ENCODE measurements at places on chromosomes 11 and 22.

DNA sequence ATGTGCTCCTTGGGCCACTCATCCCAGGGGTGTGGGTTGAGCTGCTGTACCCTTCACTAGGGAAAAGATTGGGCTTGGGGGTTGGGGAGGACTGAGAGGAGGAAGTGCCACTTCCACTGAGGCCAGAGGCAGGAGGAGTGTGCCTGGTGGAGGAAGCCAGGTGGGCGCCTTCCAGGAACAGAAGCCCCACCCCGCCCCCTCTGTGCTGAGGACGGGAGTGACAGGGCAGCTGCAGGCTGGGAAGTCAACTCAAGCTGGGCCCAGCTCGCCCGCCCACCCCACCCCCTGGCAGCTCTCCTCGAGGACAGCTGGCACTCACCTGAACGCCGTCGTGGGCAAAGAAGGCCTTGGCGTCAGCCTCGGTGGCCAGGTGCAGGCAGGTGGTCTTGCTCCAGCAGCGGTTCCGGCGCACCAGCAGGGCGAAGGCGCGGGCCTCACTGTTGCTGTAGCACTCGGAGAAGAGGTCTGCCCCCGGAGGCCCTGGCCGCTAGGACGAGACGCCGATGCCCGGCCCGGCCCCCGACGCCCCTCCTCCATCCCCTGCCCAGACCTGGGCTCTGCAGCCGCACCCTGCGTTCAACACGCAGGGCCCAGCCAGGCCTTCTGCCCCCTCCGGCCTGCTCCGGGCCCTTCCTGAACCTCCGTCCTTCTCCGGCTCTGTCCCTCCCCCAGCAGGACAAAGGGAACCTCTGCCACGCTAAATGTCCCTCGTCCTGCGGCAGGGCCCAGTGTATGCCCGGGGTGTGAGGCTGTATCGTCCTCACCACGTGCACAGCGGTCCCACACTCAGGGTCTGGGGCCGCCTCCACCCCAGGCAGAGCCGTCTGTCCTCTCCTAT is 13.4 kb downstream of the TSSC4 start:
- DNase-seq = no peak

DNA sequence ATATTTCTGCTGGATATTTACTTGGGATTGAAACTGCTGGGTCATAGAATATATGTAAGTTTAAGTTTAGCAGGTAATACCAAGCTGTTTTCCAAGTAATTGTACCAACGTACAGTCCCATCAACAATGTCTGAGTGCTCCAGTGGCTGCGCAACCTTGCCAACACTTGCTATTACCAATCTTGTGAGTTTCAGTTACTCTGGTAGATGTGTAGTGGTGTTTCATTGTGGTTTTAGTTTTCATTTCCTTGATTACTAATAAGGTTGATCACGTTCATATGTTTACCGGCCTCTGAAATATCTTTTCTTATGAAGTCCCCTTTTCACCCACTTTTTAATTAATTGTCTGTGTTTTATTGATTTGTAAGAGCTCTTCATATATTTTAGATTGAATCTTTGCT is 370.6 kb upstream of the CADM1 start:
- DNase-seq = no peak

DNA sequence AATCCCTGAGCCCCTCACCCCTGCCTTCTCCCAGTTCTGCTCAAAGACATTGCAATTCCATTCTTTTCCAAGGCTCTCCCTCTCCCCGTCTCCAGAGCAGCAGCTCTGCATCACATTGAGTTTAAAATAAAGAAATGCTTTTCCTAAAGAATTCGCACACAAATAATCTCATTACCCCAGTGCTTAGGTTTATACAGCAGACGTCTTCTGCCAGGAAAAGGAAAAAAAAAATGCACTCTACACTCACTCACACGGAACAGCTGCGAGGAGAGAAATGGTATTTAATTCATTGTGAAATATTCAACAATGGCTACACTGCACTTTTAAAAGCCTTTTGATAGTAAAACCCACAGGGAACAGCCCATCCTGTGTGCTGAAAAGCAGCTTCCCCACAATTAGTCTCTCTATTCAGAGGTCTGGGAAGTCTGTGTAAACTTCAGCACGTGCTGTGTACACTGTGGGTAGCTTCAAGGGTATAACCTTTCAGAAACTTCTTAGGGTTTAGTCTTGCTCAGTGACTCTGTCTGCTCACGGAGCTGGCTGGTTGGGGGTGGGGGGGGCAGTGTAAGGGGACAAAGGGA is 42.8 kb downstream of the ETS1 start:
- DNase-seq = no peak

DNA sequence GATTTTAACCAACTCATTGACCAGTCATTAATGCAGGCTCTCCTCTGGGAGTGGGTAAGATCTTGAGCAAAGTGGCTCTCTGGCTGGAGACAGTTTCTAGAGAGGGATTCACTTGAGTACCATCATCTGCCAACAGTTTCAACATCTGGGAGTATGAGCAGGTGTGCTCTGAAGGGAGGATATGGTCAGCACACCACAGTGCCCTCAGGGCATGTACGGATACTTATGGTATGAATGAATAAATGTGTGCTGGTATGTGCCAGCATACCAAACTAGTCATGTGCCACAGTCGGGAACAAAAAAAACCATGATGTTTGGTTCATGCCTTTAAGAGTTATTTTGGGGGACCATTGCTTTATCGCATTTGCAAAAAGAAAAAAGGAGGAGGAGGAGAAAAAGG is 1197.5 kb upstream of the TENM4 start:
- DNase-seq = peak; percentile 91

DNA sequence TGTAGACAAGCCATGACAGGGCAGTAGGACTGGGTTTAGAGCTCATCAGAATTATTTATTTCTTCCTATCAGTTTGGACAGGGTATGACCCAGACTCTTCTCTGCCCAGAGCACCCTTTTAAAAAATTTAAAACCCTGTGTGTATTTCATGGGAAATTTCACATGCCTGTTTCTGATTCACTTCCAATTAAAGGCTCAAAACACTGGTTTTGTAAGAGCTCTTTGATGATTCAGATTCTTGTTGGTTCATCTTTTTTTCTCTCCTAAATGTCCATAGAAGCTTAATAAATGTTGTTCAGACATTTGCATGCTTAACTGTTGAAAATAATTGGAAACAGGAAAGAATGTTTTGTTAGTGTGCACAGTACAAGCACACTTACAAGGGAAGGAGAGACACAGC is 13.8 kb downstream of the FLI1 start:
- peak; percentile 31 for DNase-seq

DNA sequence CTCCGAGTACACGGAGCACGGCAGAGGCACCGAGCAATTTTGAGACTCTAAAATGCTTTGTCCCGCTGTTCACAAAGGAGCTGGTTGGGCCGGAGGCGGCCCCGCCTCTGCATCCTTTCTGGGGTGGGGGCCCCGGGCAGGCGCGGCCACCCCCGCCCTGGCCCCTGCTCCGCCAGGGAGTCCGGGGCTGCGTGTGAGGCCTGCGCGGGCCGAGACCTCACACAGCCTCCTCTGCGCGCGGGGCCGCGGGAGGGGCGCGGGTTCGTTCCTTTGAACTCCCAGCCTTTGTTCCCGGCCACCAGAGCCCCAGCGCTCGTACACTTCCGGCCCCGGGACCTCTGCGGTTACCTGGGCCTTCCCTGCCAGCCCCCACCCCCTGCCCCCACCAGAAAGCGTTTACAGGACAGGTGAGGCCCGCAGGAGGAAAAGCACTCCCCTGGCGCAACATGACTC is 1.6 kb downstream of the FGF19 start:
- DNase-seq = no peak

- peak; percentile 54 for DNase-seq
Measured at GRCh38 chr11:35548925-35549561, 23.6 kb upstream of the PAMR1 start.

DNA sequence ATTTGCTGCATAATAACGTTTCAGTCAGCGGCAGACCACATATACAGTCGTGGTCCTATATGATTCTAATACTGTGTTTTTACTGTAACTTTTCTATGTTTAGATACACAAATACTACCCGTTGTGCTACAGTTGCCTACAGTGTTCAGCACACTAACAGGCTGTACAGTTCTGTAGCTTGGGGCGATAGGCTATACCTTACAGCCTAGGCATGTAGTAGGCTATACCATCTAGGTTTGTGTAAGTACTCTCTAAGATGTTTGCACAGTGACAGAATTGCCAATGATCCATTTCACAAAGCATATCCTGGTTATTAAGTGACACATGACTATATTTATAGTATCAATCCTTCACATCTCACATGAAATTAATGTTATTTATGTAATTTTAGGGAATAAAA is 78.2 kb downstream of the YAP1 start:
- no peak for DNase-seq

GRCh38 chr11:79667380-79667779 is 226.6 kb upstream of the TENM4 start:
- no peak for DNase-seq

DNA sequence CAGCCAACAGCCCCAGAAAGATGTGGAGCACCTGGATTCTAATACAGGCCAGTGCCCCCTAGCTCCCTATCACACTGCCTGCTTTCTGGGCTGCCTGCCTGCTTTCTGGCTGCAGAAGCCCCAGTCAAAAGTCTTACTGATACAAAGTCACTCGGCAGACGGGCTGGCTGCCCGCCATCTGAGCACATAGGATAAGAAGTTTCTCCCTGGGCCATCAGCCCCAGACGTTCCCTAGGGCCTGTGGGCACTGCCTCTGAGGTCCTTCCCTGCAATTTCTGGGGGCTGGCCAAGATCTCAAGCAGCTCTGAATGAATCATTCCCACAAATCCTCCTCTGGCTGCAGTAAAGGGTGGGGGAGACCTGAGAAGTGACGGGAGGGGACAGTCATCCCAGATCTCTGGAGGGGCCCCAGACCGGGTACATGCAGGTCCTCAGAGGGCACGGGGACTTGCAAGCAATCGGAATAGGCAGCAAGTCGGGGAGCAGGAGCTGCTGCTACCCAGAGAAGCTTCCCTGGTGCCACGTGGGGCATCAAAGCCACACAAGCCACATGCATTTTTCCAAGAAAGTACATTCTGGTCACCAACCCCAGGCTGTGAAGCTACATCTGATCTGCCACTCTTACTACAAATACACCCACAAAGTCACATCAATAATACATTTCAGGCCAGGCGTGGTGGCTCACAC is 4.7 kb downstream of the TPST2 start:
- peak; percentile 58 for DNase-seq

- DNase-seq = peak; percentile 69
Measured at GRCh38 chr11:57474017-57474802, 13.9 kb downstream of the RTN4RL2 start.

All from NCI-H226 (cell line).